ENCODE measurements at places on chromosomes 7 and 10.
A peak's percentile ranks its signal among the peaks of the same experiment; 100 is the strongest.

- no peak for DNase-seq
These were observed 14.5 kb upstream of the GPR146 start for GRCh38 chr7:1029637-1030443.

GRCh38 chr7:30984359-30985107, 20.8 kb downstream of the GHRHR start:
- DNase-seq: peak; percentile 55

GRCh38 chr7:98467570-98468312, 66.9 kb upstream of the BAIAP2L1 start:
- no peak for DNase-seq

DNA sequence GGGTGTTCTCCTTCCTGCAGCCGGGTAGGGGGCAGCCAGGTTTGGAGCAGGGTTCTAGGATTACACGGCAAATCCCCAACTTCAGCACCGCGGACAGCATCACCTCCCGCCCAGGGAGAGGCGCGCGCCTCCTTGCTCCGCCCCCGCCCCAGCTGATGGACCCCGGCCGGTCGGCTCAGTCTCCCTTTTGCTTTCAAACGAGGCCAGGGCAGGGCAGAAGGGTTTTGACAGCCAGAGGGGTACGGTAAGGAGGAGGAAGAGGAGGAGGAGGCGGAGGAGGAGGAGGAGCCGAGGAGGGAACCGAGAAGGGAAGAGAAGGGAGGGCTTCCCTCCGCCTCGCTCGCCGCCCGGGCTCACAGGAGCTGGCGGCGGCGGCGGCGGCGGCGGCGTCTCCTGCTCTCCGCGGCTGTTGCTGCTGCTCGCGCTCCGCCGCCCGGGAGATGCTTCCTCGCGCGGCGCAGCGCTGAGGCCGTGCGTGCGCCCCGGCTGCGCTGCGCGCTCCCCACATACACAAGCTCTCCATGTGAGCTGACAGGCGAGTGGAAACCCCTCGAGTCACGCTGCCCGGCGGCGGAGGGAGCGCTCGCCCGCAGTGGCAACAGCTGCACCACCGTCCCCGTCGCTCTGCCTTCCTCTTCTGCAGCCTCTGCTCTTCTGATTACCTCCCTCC, 615 bp upstream of the CNTNAP2 start:
- DNase-seq: peak; percentile 10

DNA sequence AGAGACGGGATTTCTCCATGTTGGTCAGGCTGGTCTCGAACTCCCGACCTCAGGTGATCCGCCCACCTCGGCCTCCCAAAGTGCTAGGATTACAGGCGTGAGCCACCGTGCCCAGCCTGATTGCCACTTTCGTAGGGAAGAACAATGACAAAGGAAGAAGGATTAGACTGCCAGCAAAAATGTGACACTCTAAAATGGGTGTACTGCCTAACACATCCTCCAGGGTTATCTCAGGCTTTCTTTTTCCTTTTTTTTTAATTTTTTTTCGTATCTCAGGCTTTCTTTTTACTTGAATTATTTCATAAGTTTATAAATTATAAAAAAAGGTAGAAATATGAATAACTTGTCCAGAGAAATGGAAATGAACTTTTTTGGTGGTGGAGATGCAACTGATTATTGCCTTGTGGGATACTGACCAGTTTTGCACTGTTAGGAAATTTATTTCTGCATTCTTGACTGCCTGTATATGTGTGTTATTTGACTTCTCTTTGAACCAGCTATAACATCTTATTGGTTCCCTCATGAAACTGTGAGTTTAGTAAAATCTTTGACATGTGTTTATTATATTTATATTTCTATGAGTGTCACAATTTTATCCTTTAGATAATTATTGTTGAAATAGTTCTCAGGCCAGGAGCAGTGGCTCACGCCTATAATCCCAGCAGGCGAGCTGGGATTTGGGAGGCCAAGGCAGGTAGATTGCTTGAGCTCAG, 56.8 kb downstream of the XRCC2 start:
- DNase-seq: no peak

DNA sequence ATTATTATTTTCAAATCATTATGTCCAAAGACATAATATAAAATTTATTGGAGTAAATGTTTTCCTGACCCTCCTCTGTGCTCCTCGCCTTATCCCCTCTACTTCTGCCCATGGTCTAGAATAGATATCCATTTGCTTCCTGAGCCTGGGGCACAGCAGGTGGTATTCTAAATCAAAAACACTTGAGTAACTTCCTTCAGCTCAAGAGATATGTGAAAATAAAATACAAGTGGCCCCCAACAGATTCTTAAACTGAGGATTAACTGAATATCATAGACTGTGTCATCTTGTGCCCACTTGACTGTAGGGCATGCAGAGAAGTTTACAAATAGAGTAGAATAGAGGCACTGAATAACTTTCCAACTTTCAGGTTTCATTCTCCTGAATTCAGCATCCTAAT, 59.1 kb downstream of the HGF start:
- DNase-seq: no peak

DNA sequence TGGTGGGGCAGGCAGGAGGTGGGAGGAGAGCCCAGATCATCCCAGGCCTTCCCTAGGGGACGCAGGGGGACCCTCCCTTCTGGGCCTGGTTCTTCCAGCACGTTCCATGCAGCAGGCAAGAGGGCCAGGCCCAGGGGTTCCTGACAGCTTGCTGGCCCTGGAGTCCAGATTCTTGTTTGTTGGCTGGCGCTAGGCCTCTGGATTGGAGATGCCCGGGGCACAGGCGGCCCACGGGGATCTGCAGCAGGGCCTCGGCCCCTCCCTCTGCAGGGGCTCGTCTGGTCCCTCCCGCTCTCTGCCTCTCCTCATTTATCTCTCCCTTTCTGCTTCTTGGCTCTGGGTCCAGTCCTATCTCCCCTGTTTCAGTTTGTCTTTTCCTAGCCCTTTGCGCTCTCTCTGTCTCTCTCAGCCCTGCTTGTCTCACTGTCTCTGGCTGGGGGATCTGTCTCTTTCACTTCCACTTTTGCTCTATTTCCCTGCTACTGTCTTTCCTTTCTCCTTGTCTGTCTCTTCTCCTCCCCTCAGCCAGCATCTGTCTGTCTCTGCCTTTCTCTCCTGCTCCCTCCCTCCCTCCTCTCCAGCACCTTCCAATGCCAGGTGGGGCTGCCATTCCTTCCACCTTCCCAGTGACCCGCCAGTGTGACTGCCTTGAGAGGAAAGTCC, 1.1 kb upstream of the AQP1 start:
- no peak for DNase-seq

- DNase-seq: no peak
These were observed 194.8 kb downstream of the ABCA13 start for GRCh38 chr7:48366096-48366495.

GRCh38 chr7:102061981-102062390, 224.7 kb upstream of the SH2B2 start:
- DNase-seq: no peak

- peak; percentile 84 for DNase-seq
These were observed 301.3 kb downstream of the RNLS start for GRCh38 chr10:88281592-88282347.

DNA sequence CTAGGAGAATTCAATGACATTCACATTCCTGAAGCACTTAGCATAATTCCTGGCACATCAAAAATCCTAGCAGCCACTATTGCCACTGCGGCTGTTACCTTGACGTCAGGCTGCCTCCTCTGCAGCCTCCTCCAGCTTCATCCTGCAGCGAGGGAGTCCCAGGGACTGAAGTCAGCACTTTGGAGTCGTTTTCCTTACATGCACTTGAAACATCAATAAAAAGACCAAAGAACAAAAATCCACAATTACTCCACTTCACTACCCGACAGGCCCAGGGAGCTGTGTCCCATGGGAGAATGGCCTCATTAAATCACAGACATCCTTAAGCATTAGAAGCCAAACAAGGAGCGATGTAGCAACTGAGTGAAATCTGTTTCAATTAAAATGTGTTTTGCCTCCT, 48.6 kb upstream of the NANOS1 start:
- no peak for DNase-seq

- no peak for DNase-seq
These were observed 12.4 kb upstream of the SLK start for GRCh38 chr10:103954543-103954942.

DNA sequence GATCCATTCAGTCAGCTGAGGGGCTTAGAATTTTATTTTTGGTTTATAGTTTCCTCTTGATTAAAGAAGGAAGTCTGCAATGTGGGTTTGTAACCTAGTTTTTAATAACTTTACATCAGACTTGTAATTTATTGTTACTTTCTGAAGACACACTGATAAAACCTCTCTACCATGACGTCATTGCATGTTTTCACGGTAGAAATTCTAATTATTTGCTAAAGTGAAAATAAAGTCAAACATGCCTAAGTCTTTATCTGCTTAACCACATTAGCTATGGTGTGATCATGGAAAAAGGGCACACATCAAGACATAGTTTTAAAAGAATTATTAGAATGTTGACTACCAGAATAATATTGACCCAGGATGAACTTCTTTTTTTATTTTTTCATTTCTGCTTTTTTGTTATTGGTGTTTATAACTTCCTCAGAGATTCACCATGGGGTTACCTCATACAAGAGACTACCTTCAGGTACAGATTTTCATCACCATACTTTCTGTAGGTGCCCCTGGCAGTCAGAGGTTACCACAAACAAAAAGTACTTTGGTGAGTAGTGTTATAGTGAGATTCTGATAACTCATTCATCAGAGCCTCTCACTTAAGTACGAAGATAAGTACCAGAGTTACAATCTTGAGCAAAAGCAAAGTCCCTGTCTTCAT, 7.0 kb upstream of the PANK1 start:
- DNase-seq: no peak

DNA sequence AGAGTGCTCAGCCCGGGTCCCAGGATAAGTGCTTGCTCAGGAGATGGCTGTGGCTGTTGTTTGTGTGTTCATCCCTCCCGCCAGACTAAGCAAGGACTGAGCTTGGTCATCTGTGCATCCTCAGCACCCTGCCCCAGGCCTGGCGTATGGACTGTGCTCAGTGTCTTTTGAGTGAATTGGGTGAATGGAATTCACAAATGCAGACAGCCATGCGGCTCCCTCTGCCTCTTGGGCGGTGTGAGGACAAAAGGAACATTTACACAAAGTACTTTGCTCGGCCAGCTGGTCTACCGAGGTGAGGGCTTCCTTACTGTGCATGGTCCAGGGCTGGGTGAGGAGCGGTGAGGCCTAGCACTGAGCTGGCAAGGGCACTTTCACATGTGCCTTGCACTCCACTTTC, 120.2 kb downstream of the CDH23 start:
- DNase-seq: no peak

- DNase-seq: no peak
These were observed 88.8 kb upstream of the TMEM26 start for GRCh38 chr10:61541960-61542359.

GRCh38 chr10:9339716-9340115, 1285.2 kb downstream of the GATA3 start:
- no peak for DNase-seq

GRCh38 chr10:85936161-85936560, 430.4 kb downstream of the GRID1 start:
- DNase-seq: no peak

DNA sequence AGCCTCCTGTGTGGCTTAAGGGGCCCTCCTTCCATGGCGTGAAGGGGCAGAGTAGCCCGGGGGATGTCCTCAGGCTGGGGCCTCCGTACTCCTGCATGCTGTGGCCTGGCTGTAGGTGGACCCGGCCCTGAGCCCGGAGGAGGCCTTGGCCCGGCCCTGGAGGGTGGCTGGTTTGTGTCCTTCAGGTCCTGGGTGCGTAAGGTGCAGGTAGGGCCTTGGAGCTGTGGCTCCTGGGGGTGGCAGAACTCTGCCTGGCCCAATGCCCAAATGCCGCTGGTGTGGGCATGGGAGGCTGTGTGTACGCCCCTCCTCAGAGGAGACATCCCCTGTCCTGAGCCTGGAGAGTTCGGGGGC, 26.9 kb upstream of the AMZ1 start:
- DNase-seq: no peak

GRCh38 chr10:6212806-6213205, 10.1 kb downstream of the PFKFB3 start:
- DNase-seq: no peak

DNA sequence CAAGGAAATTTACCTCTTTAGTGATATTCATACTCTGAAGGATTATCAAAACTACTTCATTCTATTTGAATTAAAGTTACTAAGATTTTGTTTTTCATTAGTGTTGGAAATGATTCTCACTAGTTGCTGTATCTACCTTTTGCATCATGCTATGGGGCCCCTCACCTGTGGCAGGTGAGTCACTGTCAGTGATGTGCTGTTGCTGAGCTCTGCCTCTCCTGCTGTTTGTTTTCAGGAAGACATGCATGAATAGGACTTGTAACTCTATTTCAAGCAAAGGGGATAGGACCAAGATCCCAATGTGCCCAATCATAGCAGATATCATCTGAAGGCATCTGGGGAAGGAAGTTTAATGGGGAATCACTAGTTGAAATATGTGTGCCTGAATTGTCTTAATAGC, 57.4 kb upstream of the AGR3 start:
- DNase-seq: no peak

GRCh38 chr10:102841827-102842345, 4.7 kb upstream of the CYP17A1 start:
- DNase-seq: no peak

GRCh38 chr7:31443457-31443856, 70.4 kb upstream of the ITPRID1 start:
- DNase-seq: peak; percentile 14

DNA sequence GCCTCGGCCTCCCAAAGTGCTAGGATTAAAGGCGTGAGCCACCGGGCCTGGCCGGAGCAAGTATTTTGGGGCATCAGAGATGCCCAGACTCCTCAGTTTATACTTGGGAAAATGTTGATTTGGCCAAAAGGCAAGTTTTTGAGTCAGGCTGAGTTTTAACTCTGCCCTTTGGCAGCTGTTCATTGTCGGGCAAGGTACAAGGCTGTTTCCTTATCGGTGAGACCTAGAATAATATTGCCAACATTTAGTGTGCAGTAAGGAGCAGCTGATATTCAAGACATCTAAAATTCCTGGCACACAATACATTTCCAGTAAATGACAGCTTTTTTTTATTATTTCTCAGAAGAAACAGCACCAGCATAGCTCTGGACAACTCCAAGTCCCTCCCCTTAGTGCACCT, 147.6 kb upstream of the C7orf33 start:
- no peak for DNase-seq

GRCh38 chr10:133205146-133205545, 24.9 kb upstream of the UTF1 start:
- DNase-seq: no peak
